ENCODE measurements at places on chromosomes 3 and 15.

- DNase-seq = no peak
Measured at GRCh38 chr3:147426931-147427330, 17.8 kb downstream of the ZIC1 start.

- DNase-seq = no peak
Measured at GRCh38 chr3:130692455-130692854, 54.2 kb downstream of the PIK3R4 start.

DNA sequence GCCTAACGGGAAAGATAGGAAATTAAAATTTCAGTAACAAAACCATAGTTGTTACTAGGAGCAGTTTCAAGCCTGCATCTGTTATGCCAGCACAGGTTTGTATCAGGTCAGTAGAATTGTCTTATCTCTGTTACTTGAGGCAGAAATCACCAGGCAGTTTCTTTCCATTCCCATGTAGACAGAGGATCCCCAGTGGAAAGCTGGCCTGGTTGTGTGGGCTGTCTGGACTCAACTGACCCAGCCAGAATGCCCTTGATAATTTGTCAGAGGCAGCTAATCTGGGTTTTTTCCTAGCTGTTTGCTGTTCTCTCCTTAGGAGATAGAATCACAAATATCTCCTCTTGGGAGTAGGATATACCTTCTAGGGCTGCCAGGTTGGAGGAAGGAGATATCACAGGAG, 1044.7 kb downstream of the IGSF11 start:
- no peak for DNase-seq

DNA sequence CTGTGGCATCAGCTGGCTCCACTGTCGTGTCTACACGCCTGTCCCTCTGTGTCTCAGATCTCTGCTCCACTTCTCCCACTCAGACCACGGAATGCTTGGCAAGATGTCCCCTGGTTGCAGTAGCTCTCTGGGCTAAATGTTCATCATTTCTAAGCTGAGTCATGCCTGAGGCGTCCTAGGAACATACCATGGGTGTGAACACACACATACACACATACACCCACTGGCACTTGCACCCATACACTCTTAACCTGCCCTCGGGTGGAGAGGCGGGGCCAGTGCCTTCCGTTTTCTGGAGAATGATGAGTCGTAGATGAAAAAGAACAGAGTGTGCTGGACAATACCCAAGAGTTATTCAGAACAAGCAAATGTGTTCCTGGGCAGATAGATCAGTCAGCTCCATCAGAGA, 72.4 kb downstream of the SENP2 start:
- DNase-seq = peak; percentile 11

GRCh38 chr3:10299175-10299574, 6.4 kb upstream of the GHRL start:
- no peak for DNase-seq

GRCh38 chr3:69718866-69719586, 20.2 kb upstream of the MITF start:
- DNase-seq = no peak

DNA sequence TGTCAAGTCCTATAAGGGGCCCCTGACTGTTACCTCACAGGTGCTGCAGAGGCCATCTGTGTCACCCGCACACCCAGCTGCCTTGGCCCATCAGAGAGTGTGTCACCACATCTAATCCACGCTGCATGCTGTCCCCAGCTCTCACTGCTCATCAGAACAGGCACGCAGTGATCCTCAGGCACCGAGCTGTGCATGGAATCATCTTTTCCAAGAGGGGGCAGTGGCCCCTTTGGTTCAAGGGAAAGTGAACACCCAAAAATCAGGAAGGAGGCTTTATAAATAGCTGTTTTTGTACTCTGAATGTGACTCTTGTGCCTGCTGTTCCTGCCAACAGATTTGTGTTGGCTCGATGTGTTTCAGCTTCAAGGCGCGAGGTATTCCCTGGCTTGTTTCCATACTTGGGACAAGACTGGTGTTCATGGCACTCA, 110.3 kb upstream of the ETV5 start:
- no peak for DNase-seq

GRCh38 chr15:31256378-31257265, 70.0 kb upstream of the KLF13 start:
- DNase-seq = no peak

DNA sequence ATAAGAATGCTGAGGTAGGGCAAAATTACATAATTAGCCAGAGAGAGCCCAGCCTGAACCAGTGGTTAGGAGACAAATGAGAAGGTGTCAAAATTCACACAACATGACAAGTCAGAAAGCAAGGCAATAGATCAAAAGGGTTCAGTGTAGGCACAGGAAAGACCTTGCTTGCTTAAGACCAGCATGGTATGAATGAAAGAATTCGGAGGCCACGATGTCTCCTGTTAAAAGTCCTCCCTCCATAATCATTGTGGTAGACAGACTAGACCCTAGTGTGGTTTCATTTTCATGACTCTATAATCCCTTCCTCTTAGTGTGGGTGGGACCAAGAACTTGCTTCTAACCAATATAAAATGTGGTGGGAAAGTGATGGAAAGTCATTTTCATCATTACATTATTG, 98.7 kb upstream of the ANKRD28 start:
- no peak for DNase-seq

DNA sequence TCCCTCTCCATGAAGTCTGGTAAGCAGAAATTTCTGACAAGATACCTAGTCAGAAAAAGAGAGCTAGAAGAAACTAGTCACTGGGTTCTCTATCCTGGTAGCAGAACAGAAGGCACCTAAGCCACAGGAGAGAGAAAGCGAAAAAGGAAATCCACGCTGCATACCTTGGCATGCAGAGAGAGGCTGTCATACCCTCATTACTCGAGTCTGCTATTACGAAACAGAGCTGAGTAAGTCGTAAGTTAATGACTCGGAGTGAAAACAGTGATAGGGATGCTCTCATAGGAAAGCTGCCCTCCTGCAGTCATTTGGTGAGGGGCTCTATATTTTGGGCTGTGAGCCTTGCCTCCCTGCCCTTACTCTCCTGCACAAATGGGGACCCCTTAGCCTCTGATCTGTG, 16.2 kb downstream of the CLRN1 start:
- DNase-seq = peak; percentile 16

GRCh38 chr3:96209699-96210098, 604.7 kb upstream of the EPHA6 start:
- no peak for DNase-seq

GRCh38 chr3:129673012-129673411, 66.5 kb upstream of the PLXND1 start:
- no peak for DNase-seq

DNA sequence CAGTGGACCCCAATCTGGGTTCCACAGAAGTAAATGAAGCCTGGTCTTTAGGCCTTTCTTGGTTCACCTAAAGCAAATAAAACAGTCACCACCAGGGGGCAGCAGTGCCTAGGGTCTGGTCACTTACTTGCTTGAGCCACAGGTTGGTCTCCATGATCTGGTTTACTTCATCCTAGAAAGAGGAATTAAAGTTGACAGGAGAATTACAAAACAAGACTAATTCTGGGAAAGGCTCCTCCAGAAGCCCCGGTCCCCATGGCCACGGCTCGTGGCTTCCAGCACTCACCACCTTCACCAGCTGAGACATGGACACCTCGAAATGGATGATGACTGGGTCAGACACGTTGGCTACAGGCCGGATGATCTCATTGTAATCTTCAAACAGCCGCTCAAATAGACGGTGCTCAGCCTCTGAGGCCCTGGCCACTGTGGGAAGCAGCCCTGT, 2.3 kb downstream of the CHRNA3 start:
- DNase-seq = peak; percentile 77

GRCh38 chr3:149188494-149188893, 33.1 kb downstream of the CP start:
- DNase-seq = no peak

DNA sequence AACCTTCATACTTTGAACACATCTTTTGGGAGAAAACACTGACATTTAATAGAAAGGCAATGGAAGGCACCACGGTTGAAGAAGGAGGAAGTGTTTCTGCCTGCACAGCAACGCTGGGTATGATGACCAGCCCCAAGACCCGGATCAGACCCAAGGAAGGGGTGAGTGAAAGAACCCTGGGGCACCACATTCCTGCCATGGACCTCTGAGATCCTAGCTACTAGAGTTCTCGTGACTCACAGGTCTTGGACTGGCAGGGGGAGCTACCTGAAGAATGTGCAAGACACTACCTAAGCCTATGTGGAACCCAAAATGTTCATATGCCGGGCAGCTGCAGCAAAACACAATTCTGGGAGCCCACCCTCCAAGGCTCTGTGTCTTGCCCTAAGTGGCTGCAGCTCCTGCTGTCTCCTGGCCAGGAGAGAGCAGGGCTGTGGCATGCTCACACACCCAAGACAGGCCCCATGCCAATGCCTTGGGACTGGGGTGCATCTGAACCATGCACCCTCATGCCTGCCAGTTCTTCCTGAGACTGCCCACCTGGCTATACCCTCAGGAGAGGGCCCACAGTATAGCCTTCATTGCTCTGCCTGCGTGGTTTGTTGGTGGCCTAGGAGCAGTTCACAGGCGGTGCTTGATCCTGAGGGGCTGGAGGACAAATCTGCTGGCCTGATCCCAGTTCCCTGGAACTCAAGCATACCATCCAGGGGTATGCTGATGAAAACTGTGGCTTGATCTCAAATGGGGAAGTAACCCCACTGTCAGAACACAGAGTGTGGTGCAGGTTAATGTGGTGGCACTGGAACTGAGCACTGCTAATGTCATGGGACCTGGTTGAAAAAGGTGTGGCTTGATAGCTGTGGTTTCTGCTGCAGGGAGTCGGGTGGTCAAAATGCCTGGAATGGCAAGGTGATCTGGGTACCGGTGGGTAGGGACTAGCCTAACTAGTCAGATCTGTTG, 353.3 kb upstream of the ARHGEF26 start:
- no peak for DNase-seq

DNA sequence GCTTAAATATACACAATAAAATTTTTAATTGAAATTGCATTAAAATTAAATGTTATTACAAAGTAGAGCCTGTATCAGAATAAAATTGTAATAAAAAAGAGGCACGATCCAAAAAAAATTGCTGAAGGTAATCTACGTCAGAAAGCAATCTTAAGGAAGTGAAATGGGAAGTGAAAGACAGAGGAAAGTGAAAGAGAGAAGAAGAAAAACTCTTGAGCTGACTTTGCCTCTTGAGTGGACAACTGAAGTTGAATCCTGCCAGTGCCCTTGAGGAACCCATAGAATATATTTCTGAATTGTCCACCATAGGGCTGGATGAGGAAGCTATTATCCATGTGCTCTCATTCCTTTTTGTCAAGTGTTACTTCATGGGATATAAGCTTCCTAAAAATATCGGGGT, 285.1 kb upstream of the STAC start:
- DNase-seq = no peak

DNA sequence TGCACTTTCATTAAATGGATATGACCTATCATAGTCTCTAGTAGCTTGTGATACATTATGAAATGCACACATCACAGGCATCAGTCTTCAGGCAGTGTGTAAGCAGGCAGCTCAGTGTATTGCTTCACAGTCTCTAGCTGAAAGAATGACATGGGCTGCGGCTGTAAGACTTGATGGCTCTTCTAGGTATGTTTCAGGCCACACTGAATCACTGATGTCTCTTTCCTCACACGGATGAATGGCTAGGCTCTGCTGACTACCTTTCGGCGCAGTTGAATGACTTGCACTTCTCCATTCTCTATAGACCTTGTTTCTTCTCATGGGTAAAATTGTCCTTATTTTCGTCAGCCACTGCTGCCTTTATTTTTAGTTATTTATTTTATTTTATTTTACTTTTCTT, 15.4 kb downstream of the APH1B start:
- no peak for DNase-seq

- DNase-seq = no peak
Measured at GRCh38 chr15:40454904-40455391, 14.2 kb downstream of the BAHD1 start.

DNA sequence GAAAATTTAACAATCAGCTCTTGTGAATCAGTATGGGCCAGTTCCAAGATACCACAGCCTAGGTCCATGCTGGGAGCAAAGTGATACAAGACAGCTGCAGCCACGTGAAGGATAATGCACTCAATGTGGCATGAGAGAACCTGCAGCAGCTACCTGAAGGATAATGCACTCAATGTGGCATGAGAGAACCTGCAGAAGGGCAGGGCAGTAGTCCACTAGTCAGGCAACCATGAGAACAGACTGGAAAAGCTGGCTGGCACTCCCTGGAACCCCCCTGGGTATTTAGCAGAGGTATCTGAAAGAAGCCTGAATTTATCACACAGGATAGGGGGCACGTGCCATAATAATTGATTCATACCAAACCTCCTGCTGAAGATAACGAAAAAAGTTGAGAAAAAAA, 237.6 kb downstream of the ATP8B4 start:
- no peak for DNase-seq

- no peak for DNase-seq
Measured at GRCh38 chr15:25465835-25466234, 27.0 kb upstream of the UBE3A start.

DNA sequence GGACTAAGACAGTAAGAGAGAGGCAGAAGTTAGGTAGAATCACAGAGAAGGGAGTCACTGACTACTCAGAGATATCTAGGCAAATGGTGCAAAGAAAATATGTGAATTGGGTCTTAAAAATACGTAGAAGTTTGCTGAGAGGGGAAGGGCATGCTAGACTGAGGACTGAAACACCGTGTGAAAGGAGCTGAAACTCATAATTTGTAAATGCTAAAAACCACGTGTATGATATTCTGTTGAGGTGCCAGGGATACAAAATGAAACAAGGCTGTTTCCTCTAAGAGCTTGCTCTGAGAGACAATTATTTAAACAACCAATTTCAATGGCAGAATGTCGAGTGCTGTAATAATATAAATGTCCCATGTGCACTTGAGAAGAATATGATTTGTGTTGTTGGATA, 47.2 kb downstream of the NCK1 start:
- DNase-seq = no peak

DNA sequence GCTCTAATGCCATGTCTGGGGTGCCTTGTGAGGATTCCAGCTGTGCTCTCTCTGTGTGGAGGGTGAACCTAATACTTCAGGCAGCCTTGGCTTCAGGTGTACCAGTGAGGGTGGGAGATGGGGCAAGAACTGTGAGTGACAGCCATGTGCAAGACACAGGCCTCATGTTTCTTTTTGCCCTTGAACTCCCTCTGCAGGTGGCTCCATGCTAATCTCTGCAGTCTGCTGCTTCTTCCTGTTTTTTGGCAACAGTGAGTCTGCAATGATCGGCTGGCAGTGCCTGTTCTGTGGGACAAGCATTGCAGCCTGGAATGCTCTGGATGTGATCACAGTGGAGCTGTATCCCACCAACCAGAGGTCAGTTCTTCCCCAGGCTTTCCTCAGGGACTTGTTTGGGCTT, 189.3 kb downstream of the SV2B start:
- no peak for DNase-seq

GRCh38 chr15:67023517-67024313, 41.7 kb upstream of the SMAD3 start:
- DNase-seq = no peak
